ENCODE measurements at places on chromosomes 12 and 14.

DNA sequence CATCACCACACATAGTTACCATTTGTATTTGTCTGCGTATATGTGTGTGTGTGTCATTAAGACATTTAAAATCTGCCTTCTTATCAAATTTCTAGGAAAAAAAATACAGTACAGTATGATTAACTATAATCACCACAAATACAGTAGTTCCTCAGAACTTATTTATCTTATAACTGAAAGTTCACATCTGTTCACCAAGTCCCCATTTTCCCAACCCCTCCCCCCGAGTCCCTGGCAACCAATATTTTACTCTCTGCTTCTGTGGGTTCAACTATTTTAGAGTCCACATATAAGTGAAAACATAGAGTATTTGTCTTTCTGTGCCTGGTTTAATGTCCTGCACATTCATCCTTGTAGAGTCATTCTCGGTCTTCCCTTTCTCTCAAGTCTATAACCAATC is 12.3 kb downstream of the CAPS2 start:
- DNase-seq = no peak

DNA sequence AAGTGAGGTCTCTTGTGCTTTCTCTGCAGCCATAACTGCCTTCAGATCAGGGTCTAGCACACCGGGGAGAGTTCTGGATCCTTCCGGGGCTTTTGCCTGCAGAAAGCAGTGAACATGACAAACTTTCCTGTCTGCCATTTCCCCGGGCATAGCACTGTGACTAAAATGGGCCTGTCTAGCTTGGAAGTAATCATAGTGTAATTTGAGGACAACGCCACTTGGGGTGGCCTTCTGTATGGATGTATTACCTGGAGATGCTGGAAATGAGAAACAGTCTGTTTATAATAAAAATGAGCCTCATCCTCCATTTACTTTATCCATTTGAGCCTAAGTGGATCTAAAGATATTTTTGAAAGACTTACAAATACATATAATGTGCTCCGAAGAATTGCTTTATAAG is 453.7 kb downstream of the VRK1 start:
- DNase-seq = no peak

DNA sequence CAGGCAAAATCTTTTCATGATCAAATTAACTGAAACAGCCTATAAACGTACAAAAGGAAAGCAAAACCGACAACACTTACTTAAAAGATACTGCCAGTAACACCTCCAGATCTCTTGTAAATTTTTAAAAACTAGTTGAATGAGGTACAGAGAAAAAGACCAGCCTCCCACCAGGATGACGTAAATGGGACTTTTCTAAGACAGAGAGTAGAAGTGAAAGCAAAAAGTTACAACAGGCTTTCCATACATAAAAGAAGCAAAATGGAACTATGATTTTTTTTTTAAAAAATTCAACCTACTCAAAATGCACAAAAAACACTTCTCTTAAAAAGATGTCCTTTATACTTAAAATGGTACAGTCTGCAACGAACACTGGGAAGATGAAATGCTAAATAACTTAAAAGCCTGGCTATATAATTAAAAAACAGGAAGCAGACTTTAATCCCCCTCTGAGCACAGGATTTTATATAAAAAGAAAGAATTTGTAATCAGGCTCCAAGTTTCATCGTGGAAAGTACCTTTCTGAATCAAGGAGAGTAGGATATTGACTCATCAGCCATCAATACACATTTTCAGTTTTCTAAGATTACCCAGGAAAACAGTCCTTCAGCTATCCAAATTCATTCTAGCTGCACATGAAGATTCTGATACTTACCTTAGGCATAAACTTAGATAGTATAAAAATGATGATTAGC is 14.2 kb upstream of the MYO1A start:
- DNase-seq = no peak

DNA sequence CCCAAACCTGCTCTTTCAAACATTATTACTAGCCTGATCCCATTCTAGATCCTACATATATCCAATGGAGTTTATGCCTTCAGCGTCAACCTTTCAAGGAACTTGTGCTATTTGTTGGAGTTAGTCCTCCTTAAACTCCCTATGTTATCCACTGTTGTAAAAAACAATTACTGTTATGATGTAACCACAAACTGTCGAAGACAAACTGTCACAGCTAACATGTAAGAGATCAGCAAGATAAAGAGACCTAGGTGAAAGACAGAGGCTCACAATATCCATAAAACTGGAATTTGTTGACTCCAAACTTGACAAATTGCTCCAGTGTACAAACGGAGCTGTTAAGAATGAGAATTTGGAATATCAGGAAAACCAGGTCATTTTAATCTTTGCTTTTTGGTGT is 70.7 kb downstream of the CDK17 start:
- DNase-seq = no peak

GRCh38 chr14:21436567-21437062 is 19.3 kb downstream of the CHD8 start:
- no peak for DNase-seq

GRCh38 chr14:104445832-104446381 is 133.7 kb upstream of the C14orf180 start:
- DNase-seq = no peak

DNA sequence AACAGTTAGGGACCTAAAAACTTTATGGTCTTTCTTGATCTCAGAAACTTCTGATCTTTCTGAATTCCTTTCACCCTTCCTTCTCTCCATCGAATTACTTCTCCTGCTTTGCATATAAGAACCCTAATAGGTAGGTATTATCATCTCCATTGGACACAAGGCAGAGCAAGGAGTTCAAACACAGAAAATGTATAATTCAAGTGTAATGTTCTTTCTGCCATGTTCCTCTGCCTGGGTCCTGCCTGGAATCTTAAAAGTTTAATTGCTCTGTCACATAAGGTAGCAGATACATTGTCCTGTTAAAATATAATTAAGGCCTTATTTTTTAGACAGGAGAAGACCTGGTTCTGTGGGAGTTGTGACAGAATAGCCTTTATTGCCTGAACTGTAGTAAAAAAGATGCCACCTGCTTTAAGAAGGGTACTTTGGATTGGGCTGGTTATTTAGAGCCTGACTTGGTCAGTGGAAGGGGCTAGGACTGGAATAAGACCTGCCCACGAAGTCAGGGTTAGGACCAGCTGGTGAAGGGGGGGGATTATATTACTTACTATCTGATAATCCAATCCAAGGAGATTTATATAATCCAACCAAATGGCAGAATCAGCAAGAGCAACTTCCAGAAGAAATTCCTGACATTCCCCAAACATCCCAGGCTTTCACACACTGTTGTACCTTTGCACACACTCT is 10.4 kb downstream of the G2E3 start:
- no peak for DNase-seq

DNA sequence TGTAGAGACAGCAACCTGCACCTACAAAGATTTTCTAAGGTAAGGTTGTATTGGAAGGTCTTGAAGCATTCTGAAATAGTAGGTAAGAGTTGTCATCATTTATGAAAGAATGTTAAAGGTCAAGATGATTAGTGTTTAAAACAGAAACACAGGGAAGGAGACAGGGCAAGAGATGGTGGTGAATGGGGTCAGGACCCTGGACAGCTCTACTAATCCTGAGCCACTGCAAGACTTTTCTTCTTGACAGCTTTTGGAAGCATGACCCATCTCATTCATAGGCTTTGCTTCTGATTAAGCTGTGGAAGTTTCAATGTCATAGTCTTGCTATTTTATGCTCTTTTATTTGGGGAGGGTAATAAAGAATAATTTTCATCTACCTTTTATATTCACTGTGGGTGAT is 75.5 kb upstream of the CAND1 start:
- DNase-seq = no peak

DNA sequence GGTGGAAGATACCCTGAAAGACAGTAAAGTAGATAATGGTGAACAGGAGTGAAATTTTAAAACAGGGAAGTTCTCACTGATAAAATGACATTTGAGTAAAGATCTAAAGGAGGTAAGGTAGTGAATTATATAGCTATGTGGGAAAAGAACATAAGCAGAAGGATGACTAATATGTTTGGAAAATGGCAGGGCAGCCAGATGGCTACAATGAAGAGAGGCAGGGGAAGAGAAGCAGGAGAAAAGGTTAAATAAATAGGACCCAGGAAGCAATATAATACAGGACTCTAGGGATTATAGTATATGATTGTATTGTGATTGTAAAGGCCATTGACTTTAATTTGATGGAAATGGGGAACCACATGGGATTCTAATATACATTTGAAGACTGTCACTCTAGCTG is 33.0 kb downstream of the SCFD1 start:
- no peak for DNase-seq

DNA sequence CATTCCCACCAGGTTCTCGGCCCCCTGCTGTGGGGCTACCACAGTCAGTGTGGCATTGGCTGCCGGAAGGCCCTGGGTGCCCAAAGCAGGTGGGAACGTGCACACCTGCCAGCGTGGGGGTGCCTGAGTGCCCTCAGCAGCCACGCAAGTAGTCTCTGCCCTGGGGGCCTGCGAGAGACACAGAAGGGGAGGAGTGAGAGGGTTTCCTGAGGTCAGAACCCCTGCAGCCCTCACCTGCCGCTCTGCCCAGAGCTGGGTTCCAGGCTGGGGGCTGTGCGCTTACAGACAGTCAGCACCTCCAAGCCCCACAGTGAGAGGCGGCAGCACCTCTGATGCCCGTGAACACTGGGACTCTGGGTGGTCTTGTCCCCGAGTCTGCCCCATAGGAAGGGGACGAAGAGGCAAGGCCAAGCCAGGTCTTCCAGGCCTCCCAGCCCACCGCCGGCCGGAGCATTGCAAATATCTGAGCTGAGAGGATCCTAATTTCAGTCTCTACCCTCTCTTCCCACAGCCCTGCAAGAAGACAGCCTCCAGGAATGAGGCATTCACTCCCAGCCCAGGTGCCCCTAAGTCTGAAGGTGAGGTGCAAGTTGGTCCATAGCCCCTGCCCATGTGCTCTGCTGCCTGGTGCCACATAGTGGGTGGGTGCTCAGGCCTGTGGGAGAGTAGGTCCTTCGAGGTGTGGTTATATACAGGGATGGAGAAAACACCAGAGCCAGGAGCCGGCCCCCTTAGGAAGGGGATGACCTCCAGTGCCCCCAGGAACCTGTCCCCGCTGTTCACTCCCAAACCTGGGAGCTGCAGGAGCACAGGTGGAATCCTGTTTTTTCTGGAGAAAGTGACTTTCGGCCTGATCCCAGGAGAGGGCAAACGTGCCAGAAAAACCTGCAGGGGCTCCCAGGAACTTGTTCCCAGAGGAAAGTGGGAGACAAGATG is 291.1 kb upstream of the RTL1 start:
- DNase-seq = no peak

DNA sequence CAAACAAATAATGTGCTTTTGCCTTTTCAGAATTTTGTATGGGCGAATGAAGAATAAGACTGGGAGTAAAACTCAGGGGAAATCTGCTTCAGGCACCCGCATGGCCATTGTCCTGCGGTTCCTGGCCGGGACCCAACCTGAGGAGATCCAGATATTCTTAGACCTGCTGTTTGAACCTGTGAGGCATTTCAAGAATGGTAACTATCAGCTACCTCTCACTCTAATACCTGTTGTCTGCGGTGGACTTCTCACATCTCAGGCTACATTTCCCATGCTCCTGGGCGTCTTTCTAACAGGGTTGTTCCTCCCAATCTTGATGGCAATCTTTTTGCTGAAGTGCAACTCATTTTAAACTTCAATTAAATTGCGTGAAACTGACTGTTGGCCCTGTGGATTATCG is 47.1 kb downstream of the UTP20 start:
- no peak for DNase-seq

Data from BJ (cell line).